Thymus (tissue), 14 donors: ENCODE measurements at places on chromosomes 1 and 21. TPM values are rescaled to one million over a fixed set of nuclear protein-coding genes. Genes with fewer than 3 reads are reported as not detected.

Gene KRTAP7-1
- total RNA-seq: not detected

Gene PAQR6
- 0.61 TPM for total RNA-seq

Gene LRRC3
- total RNA-seq: 0.24 TPM

Gene SPATA46
- not detected for total RNA-seq

Gene OR2L13
- total RNA-seq: 0.05 TPM

Gene DIRAS3
- 1.2 TPM for total RNA-seq

Gene B3GALT2
- 0.38 TPM for total RNA-seq

Gene ZNF697
- 1.3 TPM for total RNA-seq

Gene LGR6
- total RNA-seq: 0.05 TPM

DNA sequence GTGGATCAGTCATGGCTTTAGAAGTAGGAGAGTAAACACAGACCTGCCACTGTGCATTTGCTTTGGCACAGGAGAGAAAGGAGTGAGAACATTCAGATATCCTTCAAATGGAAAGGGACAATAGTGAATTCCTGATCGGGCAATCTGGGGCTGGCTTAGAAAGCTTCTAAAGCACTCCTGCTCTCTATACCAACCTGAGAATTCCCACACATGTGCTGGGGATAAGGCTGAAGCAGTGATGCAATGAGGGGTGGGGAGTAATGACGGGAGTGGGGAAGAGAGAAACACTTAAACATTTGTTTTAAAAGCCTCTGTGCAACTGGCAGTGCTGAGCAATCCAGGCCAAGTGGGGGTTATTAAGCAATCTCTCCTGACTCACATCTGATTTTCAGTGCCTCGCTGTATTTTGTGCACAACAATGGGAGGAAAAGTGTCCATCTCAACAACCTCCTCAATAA lies 108.8 kb downstream of the KIAA0319L start:
- no peak for DNase-seq

GRCh38 chr1:84174051-84174556 lies 30.0 kb downstream of the PRKACB start:
- DNase-seq: no peak

DNA sequence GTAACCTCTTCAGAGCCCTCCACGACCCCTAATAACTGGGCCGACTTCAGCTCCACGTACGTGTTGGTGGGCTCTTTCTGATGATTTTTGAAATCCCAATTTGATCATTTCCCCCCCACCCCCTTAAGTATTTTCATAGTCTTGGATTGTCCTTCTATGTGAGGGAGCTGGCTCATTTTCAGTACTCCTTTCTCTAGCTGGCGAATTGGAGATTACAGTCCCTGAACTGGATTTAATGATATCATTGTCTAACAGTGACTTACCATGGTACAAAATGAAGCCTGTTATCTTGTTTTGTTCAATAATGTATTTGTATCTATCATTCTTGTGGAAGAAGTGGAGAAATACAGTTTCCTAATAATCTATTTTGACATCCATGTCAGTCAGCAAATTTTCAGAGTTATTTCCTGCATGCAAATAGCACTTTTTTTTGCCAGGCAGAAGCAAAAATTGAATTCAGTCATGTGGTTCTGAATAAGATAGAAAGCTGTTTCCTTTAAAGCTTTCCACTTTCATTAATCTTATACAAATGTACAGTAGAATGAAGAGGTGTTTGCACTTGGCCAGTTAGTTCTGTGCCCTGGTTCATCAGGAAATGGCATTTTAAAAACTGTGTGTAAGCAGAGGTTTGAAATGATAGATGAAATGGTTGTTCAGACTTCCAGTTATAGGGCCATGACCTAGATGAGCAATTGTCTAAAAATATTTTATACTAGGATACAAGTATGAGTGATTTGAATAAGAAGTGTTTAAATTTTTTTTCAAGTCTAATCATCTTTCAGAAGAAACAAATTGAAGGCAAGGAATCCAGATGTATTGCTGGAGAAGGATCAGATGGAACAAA lies 104.2 kb downstream of the ATP5PO start:
- no peak for DNase-seq

DNA sequence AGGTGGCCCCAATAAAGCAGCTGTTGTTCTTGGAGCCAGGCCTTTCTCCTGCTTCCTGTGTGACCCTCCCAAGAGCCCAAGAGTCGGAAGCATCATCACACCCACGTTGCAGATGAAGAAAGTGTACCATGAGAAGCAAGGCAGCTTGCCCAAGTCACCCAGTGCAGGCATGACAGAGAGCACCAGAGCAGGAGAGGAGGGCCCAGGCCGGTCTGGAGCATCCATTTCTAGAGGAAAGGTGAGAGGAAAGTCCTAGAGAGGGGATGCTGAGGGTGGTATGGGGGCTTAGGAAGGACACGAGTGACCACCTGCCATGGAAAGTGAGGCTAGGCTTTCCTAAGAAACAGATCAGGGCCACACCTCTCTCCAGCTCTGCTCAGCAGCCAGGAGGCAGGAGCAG lies 47.0 kb downstream of the C1orf198 start:
- DNase-seq: no peak

- DNase-seq: no peak
Observed at GRCh38 chr1:150906329-150906728, 19.4 kb downstream of the CTXND2 start.

- no peak for DNase-seq
Observed at GRCh38 chr1:2313651-2314261, 77.6 kb downstream of the MORN1 start.

GRCh38 chr1:8663915-8664329 lies 153.5 kb downstream of the RERE start:
- DNase-seq: no peak

DNA sequence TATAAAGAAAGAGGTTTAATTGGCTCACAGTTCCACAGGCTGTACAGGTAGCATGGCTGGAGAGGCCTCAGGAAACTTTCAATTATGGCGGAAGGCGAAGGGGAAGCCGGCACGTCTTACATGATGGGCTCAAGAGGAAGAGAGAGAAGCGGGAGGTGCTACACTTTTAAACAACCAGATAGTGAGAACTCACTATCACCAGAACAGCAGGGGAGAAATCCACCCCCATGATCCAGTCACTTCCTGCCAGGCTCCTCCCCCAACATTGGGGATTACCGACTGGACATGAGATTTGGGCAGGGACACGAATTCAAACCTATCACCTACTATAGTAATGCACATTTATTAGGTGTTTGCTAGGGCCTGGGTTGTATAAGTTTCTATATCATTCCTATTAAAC lies 117.8 kb downstream of the ZMYM4 start:
- no peak for DNase-seq

GRCh38 chr21:14751602-14752344 lies 205.7 kb upstream of the SAMSN1 start:
- no peak for DNase-seq

GRCh38 chr1:24389231-24389678 lies 24.3 kb downstream of the STPG1 start:
- DNase-seq: no peak

GRCh38 chr1:207218512-207219362 lies 102.7 kb upstream of the CD55 start:
- no peak for DNase-seq

GRCh38 chr1:245363461-245364200 lies 208.8 kb downstream of the KIF26B start:
- DNase-seq: peak; percentile 38

- DNase-seq: peak; percentile 18
Observed at GRCh38 chr1:77218477-77219165, 609 bp downstream of the PIGK start.

GRCh38 chr1:152999818-153000217 lies 1.7 kb upstream of the SPRR3 start:
- DNase-seq: no peak

GRCh38 chr1:43349594-43350306 lies 9.0 kb upstream of the CDC20 start:
- no peak for DNase-seq

GRCh38 chr1:38814984-38815464 lies 44.5 kb downstream of the RRAGC start:
- no peak for DNase-seq

- DNase-seq: no peak
Observed at GRCh38 chr1:162904579-162904978, 43.6 kb upstream of the CCDC190 start.
